ENCODE measurements at places on chromosomes 3 and 15. TPM values are rescaled to one million over a fixed set of nuclear protein-coding genes. Genes with fewer than 3 reads are reported as not detected.

Gene SLC28A2
- total RNA-seq: not detected

Gene CPNE9
- 12.7 TPM for total RNA-seq

Gene CPN2
- total RNA-seq: not detected

Gene CDHR4
- 0.23 TPM for total RNA-seq

All from diencephalon (tissue), 1 donor.